ENCODE measurements at places on chromosomes 3 and 15.

DNA sequence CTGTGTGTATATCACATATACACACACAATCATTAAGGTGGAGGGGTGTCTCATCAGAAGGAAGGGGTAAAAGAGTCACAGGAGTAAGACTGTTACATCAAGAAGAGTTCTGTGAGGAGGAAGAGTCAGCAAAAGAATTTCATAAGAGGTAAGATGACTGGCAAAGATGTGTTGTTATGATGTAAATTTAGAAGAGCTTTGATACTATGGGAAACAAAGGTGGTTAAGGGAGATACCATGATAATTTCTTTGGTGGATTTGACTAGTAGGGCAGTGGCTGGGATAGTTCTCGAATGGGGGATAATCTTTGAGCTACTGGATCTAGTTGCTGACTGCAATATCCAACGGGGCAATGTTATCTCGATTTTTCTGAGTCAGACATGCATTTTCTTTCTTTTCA, 61.6 kb downstream of the STAG1 start:
- DNase-seq, result no peak

DNA sequence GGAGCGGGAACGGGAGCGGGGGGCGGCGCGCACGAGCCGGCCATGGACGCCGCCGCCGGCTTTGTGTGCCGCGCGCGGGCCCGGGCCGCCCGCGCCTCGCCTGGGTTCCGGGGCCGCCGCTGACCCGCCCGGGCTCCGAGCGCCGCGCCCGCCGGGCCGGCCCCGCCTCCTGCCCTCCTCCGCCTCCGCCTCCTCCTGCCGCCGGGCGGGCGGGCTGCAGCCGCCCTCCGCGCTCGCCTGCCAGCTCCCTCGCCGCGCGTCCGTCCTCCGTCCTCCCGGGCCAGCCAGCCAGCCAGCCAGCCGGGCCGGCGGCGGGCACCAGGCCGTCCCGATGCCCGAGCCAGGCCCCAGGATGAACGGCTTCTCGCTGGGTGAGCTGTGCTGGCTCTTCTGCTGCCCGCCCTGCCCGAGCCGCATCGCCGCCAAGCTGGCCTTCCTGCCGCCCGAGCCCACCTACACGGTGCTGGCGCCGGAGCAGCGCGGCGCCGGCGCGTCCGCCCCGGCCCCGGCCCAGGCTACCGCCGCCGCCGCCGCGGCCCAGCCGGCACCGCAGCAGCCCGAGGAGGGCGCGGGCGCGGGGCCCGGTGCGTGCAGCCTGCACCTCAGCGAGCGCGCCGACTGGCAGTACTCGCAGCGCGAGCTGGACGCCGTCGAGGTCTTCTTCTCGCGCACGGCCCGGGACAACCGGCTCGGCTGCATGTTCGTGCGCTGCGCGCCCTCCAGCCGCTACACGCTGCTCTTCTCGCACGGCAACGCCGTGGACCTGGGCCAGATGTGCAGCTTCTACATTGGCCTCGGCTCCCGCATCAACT, at the start of gene ABHD17C:
Gene ABHD17C (plus strand): TSS at position 212 of the 812 bp plus-strand sequence. CDS start 120 bp downstream, at position 332.
- peak; percentile 66 for DNase-seq

DNA sequence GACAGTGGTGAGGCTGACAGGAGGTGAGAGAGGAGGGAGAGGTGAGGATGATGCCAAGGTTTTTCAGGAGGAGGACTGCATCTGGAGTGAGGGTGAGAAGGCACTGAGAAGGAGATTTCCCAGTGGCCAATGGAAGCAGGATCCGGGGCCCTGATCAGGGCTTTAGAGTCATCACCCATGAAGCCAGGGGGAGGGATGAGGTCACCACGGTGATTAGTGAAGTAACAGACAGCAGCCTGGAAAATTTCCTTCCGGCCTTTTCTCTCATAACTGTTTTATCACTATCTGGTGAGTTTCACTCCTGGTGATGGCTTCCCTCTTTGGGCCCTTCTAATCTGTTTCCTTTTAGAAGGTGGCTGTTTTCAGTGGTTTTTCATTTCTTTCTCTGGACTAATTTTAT, 80.5 kb upstream of the WNT5A start:
- DNase-seq, result no peak

DNA sequence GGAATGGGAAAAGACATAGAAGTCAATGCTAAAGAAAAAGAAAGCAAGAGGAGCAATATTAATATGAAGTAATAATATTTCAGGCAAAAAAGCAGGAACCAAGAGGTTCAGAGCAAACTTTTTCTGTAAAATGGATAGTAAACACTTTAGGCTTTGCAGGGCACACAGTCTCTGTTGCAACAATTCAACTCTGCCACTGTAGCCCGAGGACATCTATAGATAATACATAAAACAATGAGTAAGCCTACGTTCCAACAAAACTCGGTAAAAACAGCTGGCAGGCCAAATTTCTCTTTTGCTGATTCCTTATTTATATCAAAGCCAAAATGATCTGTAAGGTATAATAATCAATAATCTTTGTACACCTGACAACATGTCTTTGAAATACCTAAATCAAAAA, 56.8 kb downstream of the SMAD6 start:
- DNase-seq, result no peak

DNA sequence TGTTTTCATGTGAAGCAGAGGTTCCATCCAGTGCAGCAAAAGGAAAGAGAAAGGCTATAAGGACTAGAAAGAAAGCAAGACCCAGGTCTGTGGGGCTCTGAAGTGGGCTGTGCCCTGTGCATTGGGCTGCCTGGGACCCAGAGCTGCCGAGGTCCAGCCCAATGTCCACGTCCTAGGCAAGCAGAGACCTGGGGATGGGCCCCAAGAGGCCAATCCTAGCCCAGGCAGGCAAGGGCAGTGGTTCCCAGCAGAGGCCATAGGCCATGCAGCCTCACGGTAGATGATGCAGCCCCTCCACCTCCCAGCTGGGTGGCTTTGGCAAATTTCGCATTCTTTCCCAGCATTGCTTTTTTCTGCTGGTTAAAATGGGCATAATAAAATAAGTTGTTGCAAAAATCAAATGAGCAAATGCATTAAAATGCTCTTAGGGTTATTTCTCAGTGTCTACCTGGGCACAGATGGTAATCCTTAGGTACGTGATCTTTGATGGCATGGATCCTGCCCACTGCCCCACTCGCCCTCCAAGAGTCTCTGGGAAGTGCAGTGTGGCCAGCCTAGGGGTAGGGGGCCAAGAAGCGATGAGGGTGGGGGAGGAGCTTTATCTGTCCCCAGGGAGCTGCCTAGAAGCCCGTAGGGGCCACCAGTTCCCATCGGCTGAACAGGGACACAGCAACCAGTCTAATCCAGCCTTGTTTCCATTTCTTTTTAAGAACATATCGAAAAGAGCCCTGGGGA, 22.3 kb upstream of the GP9 start:
- DNase-seq, result no peak

DNA sequence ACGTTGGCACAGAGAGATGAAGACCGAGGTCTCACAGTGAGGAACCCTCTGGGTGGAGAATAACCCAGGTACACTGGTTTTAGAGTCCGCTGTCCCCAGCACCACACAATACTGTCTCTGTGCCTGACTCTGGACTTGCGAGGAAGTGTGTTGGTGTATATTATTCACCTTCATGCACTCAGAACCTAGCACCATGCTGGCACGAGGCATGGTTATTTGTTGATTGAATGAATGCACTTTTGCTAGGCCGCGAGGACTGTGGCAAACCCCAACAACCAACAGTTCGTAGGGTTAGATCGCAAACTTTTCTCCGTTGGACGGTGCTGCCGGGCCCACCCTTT, 484 bp upstream of the C3orf52 start:
- DNase-seq, result no peak

DNA sequence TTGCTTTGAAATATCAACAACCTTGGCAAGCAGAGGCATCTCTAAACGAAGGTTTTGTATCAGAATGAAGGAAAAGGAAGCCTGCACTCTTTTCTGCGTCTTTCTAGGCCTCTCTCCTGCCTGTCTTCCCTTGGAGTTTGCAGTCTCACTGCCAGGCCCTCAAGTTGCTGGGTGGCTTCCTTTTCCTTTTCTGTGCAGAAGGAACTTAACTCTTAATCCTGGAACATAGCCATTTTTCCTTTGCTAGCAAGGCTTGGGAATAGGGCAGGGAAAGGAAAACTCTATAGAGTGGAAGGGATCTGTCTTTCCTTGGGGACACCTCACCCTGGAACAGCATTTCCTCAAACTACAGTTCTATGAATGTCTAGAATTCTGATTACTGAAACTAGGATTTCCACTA, 32.8 kb downstream of the TLNRD1 start:
- DNase-seq, result no peak

DNA sequence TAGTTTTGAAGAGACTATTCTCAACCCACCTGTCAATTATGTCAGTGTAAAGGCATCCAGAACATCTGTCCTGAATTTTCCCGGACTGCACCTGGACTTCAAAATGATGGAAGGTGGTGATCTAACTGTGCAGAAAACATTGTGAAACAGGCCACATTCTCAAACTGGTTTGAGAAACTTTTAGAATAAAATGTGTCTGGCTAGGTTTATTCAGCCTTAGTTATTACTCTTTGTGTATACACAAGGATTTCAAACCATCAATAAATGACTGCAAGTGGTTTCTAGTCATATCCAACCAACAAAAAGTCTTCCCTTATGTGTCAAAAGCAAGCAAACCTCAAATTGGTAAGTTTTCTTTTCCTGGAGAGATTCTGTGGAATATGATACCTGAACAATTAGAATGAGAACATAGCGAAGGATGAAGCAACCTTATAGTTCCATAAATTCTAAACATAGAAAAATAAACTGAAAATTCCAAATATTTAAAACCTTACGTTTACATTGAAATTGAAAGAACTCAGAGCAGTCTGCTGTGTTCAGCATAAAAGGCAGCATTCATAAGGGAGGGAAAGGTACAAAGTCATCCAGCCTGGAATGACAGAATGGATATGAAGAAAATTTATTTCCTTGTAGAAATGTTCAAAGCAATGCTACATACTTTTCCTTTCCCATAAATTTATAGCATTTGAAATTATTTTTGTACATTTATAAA, 306.6 kb upstream of the TGFBR2 start:
- no peak for DNase-seq

DNA sequence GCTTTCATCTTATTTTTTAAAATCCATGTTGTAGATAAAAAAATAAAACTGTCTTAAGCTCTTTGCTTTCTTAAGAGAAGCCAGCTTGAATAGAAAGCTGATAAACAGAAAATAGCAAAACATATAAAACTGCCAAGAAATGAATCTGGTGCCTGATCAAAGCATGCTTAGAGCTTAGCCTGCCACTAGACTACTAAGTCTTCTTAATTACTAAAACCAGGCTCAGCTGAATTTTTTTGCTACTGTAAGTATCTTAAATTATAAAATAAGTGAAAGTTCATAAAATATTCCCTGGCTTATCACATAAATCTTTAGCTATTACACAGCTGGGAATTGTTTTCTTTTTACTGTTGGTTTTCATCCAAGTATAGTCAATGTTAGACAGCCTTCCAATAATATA, 803.9 kb downstream of the DIPK2A start:
- DNase-seq, result no peak

DNA sequence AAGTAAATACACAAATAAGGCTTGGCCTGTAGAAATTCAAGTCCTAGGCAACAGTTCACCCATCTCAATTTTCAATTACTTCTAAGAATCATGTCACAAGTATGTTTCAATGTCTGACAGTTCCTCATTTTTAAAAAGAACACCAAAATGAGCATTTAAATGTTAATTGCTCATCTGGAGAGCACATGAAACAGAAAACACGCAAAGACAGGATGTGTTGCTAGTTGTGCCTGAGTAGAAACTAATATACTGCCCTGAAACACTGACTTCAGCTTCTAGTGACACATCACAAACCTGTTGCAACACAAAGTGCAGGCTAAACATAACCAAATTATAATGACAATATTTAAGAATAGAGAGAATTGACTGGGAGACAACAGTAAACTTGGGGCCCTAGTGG, 167.3 kb upstream of the THBS1 start:
- DNase-seq, result peak; percentile 67

DNA sequence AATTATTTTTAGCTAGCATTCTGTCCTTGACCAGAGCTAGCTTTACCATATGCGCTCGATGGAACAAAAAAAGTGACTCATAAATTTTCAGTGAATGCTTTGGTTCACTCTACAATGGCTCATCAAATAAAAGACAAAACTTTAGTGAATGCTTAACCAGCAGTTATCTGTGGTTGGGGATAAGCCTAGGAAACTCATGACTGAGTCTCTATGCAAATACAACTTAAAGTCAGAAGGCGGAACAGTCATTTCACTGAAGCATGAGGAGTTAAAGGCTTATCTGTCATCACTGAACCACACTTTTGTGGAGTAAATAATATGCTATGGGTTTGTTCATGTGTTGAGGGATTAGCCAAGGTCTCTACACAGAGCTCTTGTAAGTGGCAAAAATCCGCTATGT, 308.4 kb downstream of the SQOR start:
- no peak for DNase-seq

- DNase-seq, result no peak
These were observed 35.9 kb upstream of the TMEM115 start for GRCh38 chr3:50395070-50395860.

DNA sequence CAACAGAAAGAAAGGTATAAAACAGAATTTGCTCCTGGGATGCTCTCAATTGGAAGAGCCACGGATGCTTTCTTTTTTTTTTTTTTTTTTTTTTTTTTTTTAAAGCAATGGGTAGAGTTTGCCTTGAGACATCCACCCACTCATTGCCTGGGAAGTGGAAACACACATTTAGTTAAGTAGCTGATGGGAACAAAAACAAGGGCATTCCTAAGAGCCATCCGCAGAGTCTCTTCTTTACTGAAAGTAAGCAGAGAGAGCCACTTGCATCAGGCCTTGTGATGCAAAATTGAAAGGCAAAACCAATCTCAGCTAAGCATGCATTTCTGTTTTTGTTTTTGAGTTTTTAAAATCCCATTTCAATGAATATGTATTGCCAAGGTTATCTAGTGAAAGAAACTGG, 787.9 kb upstream of the LMCD1 start:
- DNase-seq, result no peak

GRCh38 chr3:120816728-120817127, 74.2 kb downstream of the GTF2E1 start:
- DNase-seq, result no peak

DNA sequence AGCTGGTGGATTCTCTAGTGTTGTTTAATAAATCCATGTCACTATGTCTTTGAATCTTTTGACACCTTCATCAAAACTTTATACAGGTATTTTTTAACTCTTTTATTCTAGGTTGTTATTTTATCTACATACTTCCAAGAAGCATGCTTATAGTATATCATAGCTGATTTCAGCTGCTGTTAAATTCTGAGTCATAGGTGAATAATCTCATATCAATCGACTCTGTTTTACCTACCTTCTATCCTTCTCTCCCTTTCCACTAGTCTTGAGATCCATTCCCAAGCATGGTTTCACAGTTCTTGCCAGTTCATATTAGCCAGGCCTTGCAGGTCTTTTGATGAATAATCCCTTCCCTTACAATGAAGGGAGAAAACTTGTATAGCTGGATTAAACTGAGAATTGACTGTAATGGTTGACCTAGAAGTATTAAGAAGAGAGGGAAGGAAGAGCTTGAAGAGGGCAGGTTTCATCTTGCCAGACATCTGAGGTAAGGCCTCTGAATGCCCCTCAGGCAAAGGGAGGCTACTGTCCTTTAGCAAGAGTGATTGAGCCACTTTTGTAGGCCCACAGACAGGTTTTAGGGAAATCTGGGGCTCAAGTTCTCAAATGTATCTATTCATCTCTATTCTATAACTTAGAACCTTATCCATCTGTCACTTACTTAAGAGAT, 146.4 kb downstream of the EPHA6 start:
- no peak for DNase-seq

Data from common myeloid progenitor, CD34-positive (primary cell).